ENCODE measurements at places on chromosomes 7 and 10. TPM values are rescaled to one million over a fixed set of nuclear protein-coding genes. Genes with fewer than 3 reads are reported as not detected.
A peak's percentile ranks its signal among the peaks of the same experiment; 100 is the strongest.

DNA sequence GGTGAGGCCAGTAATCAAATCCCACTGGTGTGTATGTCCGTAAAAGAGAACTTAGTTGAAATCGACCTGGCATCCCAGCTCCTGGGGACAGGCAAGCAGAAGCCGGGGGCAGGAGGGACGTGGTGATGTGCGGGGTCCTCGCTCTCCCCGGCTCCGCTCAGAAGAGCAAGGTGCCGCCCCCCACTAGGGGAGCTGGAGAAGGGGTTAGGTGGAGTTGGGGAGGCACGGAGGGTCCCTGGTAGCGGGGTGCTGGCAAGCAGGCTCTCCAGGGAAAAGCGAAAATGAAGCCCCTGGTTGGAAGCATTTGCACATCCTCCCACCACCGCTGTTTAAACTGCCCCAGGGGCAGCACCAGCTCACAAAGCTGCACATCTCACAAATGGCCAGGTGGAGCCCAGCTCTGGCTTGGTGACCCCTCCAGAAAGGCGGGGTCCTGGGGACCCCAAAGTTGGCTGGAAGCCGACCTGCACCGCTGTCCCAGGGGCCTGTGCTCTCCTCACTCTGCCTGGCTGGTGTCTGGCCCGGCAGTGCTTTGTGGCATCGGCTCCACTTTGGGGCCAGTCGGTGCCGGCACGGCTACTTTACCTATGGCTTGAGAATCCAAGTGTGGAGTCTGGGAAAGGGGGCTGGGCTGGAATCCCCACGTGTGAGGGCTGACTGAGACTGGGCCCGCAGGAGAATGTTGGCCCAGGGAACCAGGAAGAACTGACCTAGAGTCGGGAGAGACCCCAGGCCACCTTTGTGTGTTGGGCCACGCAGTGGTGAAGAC is 2.9 kb upstream of the CFAP46 start:
- peaks cover 17% of the 10 kb centered on the region for H3K4me1 ChIP-seq
- DNase-seq, result no peak
- H3K27me3 ChIP-seq, result peaks cover 3% of the 10 kb centered on the region

DNA sequence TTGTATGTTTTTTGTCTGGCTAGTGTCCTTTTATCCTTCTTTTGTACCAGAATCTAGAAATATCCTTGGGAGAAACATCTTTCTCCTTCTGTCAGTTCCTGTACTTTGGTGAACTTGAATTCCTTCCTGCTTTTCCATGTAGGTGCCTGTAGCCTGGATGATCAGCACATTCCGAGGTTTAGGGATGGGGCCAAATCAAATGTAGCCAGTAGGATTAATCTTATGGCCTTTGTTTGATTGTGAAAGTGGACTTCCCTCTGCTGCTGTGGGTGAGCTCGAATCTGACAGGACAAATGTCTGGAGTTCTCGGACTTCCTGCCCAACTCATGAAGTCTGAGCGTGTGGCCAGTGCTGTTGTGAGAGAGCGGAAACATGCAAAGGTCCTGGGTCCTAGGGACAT is 33.2 kb upstream of the NAMPT start:
- H3K27ac ChIP-seq, result no peak overlapping the region
- H3K4me3 ChIP-seq, result no peak overlapping the region
- H3K4me1 ChIP-seq, result no peaks in the 10 kb centered on the region

GRCh38 chr10:73876971-73877370 is 2.6 kb upstream of the CAMK2G start:
- DNase-seq, result no peak
- peaks cover 43% of the 10 kb centered on the region for H3K4me1 ChIP-seq
- no peaks in the 10 kb centered on the region for H3K36me3 ChIP-seq
- H3K27me3 ChIP-seq, result no peaks in the 10 kb centered on the region
- no peak overlapping the region for H3K27ac ChIP-seq

Gene FGFBP3
- total RNA-seq, result 1.5 TPM

Gene ABCB4
- total RNA-seq, result not detected

Gene SPDYE16
- not detected for total RNA-seq

GRCh38 chr10:130221456-130222375 is 85.5 kb downstream of the GLRX3 start:
- no peak for DNase-seq
- H3K27ac ChIP-seq, result no peak overlapping the region
- no peaks in the 10 kb centered on the region for H3K4me1 ChIP-seq
- H3K4me3 ChIP-seq, result no peak overlapping the region
- H3K36me3 ChIP-seq, result no peaks in the 10 kb centered on the region

DNA sequence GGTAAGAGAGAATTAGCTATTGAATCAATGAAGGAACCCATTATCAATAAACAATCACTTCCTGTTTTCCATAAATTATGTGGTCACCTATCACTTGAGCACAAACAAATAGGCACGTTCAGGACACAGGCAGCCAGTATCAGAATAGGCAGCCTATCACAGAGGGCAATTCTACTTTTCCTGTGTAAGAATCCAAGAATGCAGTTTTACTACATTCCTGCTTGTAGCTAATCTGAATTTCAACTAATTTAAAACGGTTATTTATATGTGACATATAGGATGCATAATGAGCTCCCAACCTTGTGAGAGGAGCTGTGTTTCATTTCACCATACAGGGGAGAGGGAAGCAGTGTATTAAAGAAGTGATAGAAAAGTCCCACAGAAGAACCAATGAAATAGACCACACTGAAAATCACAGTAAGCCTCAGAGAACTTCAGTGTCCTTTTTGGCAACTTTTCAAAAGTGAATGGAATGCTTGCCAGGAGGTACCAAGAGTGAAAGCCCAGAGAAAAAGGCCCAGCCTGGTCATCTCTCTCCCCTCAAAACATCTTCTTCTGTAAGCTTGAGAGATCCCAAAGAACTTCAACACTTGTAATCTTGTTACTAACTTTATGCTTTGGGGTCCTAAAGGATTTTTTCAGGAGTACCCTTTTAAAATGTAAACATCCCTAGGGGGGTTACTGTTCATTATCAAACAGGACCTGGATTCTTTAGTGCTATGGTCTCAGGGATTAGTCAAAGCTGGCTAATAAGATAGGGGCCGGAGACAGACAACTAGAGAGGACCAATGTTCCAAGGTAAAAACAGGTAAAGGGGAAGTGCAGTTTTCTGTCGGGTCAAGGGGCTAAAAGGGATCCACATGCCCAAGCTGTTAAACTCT is 1.3 kb downstream of the IMMP2L start:
- H3K36me3 ChIP-seq, result peaks cover 7% of the 10 kb centered on the region
- peaks cover 16% of the 10 kb centered on the region for H3K4me1 ChIP-seq

Gene GCK
- not detected for total RNA-seq

DNA sequence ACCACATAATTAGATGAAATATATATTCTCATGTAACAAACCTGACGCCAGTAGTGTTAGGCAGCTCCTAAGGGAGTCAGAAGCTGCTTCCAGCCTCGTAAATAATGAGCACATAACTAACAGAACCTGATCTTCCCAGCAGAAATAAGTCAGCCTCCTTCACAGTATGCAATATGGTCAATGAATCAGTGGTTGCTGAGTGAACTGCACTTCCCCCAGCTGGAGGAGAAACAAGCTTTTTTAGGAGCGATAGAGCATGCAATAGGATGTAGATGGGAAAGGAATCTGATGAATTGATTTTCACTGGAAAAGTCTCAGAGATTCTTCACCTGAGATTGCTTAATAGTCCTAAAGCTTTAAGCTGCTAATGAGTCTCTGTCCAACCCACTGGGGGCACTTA is 337.2 kb upstream of the LRGUK start:
- no peak overlapping the region for H3K4me3 ChIP-seq
- H3K27me3 ChIP-seq, result no peaks in the 10 kb centered on the region

- DNase-seq, result peak; percentile 31
- no peaks in the 10 kb centered on the region for H3K4me1 ChIP-seq
- H3K27ac ChIP-seq, result no peak overlapping the region
- no peaks in the 10 kb centered on the region for H3K36me3 ChIP-seq
These were observed 16.4 kb downstream of the FAM241B start for GRCh38 chr10:69646185-69647060.

Gene POLL
- 62.9 TPM for total RNA-seq

DNA sequence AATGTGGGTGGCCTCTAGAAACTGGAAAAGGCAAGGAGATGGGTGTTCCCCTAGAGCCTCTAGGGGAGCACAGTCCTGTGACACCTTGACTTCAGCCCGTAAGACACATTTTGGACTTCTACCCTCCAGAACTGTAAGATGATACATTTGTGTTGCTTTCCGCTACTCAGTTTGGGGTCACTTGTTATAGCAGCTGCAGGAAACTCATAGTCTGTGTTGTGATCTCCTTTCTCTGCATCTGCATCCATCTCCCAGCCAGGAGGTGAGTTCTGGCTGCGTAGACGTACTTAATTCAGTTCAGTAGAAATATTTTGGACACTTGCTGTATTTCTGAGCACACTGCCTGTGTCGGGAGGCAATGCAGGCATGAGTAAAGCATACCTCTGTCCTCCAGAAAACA is 29.3 kb upstream of the DMBT1 start:
- no peak overlapping the region for H3K4me3 ChIP-seq
- H3K27me3 ChIP-seq, result no peaks in the 10 kb centered on the region
- no peak for DNase-seq
- no peaks in the 10 kb centered on the region for H3K4me1 ChIP-seq

GRCh38 chr10:94069884-94070283 is 76.2 kb downstream of the PLCE1 start:
- no peak overlapping the region for H3K4me3 ChIP-seq
- H3K27me3 ChIP-seq, result no peaks in the 10 kb centered on the region
- no peak for DNase-seq

- DNase-seq, result no peak
- H3K27me3 ChIP-seq, result no peaks in the 10 kb centered on the region
- H3K4me3 ChIP-seq, result no peak overlapping the region
- H3K36me3 ChIP-seq, result no peaks in the 10 kb centered on the region
- no peaks in the 10 kb centered on the region for H3K4me1 ChIP-seq
- H3K27ac ChIP-seq, result peak overlapping the region; percentile 72
These were observed 27.6 kb downstream of the ABCC2 start for GRCh38 chr10:99809931-99810615.

DNA sequence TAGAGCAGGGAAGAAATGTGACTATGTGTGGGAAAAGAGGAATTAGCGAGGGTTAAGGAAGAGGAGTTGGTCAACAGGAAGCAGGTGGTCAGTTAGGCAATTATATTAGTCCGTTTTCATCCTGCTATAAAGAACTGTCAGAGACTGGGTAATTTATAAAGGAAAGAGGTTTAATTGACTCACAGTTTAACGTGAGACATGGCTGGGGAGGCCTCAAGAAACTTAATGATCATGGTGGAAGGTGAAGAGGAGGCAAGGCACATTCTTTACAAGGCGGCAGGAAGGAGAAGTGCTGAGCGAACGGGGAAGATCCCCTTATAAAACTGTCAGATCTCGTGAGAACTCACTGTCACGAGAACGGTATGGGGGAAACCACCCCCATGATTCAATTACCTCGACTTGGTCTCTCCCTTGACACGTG is 35.0 kb downstream of the RAMP3 start:
- H3K27me3 ChIP-seq, result no peaks in the 10 kb centered on the region
- H3K27ac ChIP-seq, result no peak overlapping the region
- DNase-seq, result no peak
- no peaks in the 10 kb centered on the region for H3K4me1 ChIP-seq
- no peak overlapping the region for H3K4me3 ChIP-seq
- H3K36me3 ChIP-seq, result no peaks in the 10 kb centered on the region

Gene ZNF503
- 24.1 TPM for total RNA-seq

Gene SPDYE11
- total RNA-seq, result not detected

DNA sequence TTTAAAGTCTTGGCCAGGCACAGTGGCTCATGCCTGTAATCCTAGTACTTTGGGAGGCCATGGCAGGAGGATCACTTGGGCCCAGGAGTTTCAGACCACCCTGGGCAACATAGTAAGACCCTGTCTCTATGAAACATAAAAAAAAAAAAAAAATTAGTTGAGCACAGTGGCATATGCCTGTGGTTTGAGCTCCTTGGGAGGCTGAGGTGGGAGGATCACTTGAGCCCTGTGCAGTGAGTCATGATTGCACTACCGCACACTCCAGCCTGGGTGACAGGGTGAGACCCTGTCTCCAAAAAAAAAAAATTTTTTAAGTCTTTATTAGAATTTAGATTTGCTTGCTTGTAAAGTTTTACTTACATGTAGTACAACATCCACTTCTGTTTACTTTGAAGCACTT is 14.0 kb downstream of the WNT2 start:
- H3K36me3 ChIP-seq, result no peaks in the 10 kb centered on the region
- no peaks in the 10 kb centered on the region for H3K27me3 ChIP-seq
- no peak overlapping the region for H3K27ac ChIP-seq
- DNase-seq, result no peak
- H3K4me3 ChIP-seq, result no peak overlapping the region

Gene TAS2R3
- total RNA-seq, result 0.58 TPM

Gene CTAGE8
- not detected for total RNA-seq

Gene VPS37D
- not detected for total RNA-seq

DNA sequence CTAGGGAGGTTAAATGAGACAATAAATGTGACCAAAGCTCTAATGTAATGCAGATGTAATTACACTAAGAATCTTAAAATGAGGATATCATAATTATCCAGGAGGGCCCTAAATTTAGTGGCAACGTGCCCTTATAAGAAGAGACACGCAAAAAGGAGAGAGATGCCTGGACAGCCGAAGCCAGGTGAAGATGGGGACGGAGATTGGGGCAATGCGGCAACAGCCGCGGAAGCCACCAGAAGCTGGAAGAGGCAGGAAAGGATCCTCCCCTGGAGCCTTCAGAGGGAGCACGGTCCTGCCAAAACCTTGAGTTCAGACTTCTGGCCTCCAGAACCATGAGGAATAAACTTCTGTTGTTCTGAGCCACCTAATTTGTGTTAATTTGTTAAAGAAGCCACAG is 25.3 kb upstream of the C10orf71 start:
- H3K4me3 ChIP-seq, result no peak overlapping the region
- DNase-seq, result no peak
- no peak overlapping the region for H3K27ac ChIP-seq
- H3K27me3 ChIP-seq, result peaks cover 7% of the 10 kb centered on the region

Gene CASTOR2
- total RNA-seq, result 3.8 TPM

DNA sequence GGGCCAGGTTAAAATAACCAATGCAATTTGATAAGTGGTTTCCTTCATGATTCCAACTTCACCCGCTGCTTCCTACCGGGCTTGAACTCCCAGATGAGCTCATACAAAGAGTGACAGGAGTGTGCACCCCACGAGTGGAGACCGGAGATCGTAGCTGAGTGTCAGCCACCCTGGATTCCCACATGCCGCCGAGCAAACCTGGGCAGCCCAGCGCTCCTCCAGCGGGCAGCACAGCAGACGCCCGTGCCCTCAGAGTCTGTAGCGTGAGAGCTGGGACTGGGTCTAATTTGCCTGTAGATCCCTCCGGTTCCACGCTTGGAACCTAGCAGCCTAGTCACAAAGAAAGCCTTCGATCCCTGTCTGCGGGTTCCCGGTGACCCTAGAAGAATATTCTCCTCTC is 476.1 kb upstream of the MGMT start:
- no peaks in the 10 kb centered on the region for H3K36me3 ChIP-seq
- DNase-seq, result no peak
- no peaks in the 10 kb centered on the region for H3K27me3 ChIP-seq
- H3K4me1 ChIP-seq, result no peaks in the 10 kb centered on the region
- no peak overlapping the region for H3K4me3 ChIP-seq
- H3K27ac ChIP-seq, result no peak overlapping the region

Gene RELN
- 3.5 TPM for total RNA-seq

Gene C10orf105
- total RNA-seq, result not detected

DNA sequence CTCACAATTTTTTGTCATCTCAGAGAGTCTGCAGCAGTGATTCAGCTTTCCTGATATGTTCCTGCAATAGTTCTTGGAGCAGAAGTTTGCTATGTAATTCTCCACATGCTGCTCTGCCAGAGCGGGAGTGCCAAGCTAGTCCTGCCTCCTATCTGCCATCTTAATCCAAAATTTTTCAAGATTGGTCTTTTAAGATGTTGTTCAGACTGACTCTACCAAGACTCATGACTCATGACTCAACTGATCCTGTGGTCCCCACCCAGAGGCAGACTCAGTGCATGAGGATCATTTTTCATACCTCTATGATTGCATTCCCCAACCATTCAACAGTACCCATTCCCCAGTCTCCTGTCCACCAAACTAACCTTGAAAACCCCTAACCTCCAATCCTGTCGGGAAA is 470.8 kb downstream of the INHBA start:
- no peaks in the 10 kb centered on the region for H3K36me3 ChIP-seq
- no peak for DNase-seq
- H3K4me1 ChIP-seq, result no peaks in the 10 kb centered on the region

All from stomach (tissue), 19 donors.